ENCODE measurements at places on chromosomes 4 and X.

DNA sequence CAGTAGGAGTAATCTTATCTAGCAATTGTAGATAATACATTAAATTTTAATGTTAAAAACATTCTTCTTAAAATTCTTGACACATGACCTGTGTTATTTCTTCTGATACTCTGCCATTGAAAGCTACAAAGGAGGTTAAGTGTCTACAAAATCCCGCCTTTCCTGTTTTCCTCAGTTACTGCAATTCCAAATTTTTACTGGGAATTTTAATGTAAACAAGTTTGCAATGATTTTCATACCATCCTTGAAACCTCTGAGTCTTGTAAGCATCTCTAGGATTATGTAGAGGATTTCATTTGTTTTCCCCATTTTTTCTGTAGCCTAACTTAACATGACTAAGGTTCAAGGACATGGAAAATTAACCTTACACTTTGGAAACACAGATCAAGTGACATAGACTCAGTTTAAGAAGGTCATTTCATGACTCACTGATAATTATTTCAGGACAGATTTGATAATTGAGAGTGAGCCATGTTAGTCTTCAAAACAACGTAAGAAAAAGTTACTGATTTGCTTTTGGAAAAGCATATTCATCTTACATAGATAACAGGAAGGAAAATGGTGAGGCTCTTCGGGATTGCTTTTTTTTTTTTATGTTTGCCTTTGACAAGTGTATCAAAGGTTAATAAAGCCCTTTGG is 39.6 kb upstream of the PDLIM5 start:
- DNase-seq = no peak

- DNase-seq = no peak
Measured at GRCh38 chr4:8463811-8464210, 23.2 kb downstream of the TRMT44 start.

DNA sequence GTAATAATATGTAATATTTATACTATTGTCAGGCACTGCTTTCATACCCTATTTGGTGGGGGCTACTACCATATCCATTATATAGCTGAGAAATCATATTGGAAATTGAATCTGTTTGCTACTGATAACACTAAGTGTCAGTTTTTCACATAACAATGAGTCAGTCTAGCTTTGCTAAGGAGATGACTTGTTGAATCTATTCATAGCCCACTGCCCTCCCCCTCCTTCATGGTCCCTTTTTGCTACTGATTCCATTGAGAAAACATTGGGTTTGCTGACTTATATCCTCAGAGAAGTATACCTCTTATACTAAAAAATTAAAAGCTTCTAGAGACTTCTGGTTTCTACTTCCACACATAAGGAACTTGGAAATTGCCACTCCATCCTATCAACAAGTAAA is 1898.4 kb downstream of the STIM2 start:
- no peak for DNase-seq

- DNase-seq = no peak
Measured at GRCh38 chrX:12903646-12904045, 2.8 kb upstream of the TLR8 start.

- DNase-seq = no peak
Measured at GRCh38 chr4:152146244-152146643, 385.4 kb upstream of the GATB start.

GRCh38 chr4:64508089-64508488 is 98.8 kb upstream of the TECRL start:
- no peak for DNase-seq

DNA sequence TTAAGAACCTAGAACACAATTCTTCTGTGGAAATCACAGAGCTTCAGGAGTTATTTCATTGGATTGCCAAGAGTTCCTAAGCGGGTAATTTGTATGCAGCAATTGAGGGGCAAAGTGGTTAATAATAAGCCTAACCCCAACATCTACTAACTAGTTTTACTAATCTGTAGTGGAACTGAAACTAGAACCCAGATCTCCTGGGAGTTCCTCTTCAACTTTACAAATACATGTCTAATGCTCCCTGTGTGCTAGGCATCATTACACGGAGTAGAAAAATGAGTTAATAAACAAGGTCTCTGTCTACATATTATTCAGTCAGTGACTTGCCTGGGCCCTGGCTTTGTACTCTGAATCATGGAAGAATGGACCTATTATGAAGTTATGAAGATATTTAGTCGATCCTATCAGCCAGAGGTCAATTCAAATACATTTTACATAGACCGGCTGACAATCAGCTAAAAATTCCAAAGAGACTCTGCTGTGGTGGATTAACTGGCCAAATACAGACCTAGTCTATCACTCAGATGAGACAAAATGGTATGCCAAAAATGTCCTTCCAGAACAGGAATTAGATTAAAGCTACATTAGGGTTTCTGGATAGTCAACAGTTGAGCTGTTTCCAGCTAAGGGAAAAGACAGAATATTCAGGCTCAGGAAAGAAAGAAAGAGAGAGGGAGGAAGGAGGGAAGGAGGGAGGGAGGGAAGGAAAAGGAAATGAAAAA is 326.0 kb downstream of the FBXW7 start:
- DNase-seq = no peak

DNA sequence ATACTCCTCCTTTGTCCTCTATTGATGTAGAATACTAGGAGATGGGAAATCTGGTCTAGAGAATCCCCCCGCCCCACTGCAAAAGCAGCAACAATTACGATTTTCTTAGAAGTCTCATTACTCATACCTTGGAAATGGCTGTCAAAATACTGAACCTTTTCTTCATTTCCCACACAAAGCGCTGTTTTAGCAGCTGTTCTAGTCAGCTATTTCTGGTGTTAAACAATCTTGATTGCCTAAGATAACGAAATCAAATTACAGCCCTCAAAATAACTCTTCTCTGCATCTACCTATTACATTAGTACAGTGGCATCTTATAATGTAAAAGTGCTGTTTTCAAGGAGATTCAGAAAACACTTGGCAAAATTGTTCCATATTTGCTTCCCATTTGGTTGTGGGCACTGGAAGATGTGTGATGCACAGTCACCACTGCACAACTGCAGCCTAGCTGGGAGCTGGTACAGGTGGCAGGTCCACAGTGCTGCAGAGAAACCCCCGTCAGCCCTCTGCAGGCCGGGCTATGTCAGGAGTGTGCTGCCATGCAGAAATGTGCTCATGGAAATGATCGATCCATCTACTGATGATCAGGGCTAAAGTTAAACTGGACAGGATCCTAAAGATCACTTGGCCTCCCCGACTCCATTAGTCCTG is 50.4 kb downstream of the TBC1D9 start:
- DNase-seq = no peak

GRCh38 chrX:123392921-123393320 is 208.8 kb downstream of the GRIA3 start:
- DNase-seq = no peak

DNA sequence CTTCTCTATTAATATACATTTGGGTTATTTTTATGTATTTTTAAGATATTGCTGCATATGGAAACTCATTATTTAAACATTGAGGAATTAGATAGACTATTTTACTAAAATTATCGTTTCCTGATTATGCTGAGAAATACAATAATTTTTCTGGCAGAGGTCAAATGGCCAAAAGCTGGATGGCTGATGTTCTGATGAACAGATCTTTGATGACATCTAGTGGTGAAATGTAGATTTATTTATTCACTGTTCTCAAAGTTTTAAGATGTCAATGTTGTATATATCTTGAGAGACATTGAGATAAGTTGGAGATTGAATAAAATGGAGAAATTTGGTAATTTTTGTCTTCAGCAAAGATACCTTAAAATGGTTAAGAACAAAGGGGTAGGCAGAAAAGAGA is 96.2 kb downstream of the UGT8 start:
- DNase-seq = peak; percentile 10

- no peak for DNase-seq
Measured at GRCh38 chr4:162116095-162116779, 47.6 kb downstream of the FSTL5 start.

DNA sequence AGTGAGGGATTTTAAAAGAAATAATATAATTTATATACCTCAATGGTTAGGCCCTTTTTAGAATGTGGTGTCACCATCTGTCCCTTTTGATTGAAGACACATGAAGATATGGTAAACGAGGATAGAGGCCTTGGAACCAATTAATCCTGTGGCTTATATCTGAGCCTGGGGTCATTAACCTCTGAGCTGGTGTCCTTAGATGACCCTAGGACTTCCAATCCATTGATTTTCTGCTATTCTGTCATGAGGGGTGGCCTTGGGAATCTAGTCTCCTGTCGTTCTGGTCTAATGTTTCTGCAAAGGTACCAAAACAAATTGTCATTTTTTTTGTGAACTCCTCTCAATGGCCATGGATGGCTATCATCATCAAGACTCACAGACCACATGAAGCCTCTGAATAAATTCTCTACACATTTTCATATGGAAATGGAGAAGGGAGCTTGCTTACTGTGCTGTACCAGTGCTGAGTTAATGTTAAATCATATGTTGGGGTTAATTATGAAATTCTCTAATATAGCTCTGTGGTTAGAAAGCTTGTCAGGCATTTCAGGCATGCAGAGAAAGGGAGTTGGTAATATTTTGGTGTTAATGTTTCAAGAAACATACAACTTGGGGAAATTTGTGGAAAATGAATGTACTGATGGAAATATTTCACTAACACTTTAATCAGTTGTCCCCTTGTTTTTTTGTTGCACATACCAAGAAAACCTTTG is 204.2 kb upstream of the IL15 start:
- DNase-seq = no peak

GRCh38 chrX:40998123-40998522 is 87.1 kb upstream of the USP9X start:
- no peak for DNase-seq

GRCh38 chr4:84366907-84367306 is 132.2 kb downstream of the NKX6-1 start:
- no peak for DNase-seq

DNA sequence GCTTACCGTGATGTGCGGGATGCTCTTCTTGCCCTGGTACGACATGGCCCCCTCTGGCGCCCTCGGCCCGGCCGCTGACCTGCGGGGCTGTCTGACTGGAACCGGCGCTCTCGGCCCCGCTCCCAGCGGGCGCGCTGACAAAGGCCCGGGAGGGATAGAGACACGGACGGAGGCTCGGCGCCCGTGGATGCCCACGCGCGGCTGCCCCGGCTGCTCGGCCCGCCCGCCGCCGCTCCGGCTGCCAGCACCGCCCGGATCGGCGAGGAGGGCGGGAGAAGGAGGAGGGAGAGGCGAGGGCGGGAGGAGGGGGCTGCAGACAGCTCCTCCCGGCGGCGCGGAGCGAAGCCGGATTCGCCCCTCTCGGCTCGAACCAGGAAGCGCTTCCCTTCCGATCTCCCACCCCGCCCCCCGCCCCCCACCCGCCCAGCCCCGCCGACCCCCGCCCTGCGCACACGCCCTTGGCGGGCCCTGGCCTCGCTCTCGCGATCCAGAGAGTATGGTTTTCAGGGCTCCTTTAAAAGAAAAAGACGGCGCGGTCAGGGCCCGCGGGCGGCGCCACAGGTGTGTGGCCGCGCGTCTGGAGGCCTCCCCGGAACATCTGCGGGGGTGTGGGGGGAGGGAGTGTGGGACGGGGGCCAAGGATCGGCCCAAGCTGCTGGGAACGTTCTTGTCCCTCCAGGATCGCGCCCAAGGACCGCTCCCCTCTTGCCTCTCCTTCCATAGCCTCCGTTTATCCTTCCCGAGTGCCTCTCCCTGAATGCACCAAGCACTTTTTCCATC is 4.5 kb downstream of the CRMP1 start:
- peak; percentile 76 for DNase-seq

DNA sequence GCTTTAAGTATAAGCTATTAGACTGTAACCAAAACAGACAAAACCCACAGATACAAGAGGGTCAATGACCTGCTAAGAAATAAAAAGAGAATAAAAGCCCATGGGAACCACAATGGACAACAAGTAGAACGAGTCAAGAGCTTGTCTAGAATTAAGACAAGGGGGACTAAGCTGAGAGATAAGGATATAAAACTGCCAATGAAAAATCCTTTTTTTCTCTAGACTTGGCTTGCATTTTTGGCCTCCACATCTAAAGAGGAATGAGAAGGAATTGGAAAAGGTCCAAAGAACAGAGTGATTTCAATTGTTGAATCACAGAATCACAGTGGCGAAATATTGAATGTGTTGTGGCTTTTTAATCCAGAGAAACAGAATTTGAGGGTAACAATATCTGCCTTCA is 135.7 kb downstream of the QDPR start:
- DNase-seq = no peak

GRCh38 chr4:27081675-27082586 is 221.3 kb downstream of the STIM2 start:
- no peak for DNase-seq

DNA sequence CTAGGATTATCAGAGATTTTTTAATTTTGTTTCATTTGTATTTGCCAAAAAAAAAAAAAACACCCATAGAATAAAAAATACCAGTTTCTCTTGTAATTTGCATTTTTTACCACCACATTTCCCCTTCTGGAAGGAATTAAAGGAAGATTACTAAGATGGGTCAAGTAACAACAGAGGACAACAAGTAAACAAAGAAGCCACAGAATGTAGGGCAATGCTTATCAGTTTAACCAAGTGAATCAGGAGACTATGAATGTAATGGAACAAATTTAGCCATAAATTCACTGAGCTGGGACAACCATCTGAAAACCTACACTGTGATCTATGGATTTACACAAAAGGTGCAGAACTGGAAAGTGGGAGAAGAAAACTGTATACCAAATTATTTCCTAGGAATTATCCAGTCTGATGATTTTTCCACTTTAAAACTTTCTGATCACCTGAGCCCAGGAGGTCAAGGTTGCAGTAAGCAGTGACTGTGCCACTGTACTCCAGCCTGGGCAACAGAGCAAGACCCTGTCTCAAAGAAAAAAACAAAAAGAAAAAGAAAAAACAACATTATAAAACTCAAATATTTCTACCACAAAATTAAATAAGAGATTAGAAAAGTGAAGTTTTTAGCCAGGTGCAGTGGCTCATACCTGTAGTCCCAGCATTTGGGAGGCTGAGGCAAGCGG is 32.4 kb downstream of the LRBA start:
- DNase-seq = no peak

DNA sequence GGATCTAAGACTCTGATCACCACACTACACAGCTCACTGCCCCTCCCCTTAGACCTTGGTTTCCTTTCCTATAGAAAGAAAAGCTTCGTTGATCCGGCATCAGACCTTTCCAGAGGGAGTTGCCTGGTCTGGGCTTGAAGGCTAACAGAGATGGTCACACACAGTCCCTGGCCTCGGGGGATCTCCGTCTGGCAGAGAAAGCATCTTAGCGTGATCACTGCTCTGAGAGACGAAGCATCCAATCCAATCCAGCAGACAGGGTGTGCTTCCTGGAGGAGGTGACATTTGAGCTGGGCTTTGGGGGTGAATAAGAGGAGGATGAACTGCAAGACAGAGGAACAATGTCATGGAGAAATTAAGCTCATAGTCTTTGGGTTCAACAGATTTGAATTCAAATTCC is 49.5 kb downstream of the HTRA3 start:
- no peak for DNase-seq

DNA sequence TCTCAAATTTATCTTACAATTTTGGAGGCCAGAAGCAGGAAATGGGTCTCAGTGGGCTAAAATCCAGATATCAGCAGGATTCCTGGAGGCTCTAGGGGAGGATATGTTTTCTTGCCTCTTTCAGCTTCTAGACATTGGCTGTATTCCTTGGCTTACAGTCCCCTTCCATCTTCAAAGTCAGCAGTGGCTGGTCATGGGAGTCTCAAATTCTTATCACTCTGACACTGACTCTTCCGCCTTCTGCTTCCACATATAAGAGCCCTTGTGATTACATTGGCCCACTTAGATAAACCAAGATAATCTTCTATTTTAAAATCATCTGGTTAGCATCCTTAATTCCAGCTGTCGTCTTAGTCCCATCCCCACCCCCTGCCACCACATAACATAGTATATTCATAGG is 113.0 kb downstream of the PCDH7 start:
- no peak for DNase-seq

Measured in NCI-H345 (cell line).